Activated naive CD8-positive, alpha-beta T cell treated with anti-CD3 and anti-CD28 coated beads, Interleukin-2, amount 10 ng/mL, durations not matched to agents 7 days and 5 days (primary cell): ENCODE measurements at places on chromosomes 5 and 9. TPM values are rescaled to one million over a fixed set of nuclear protein-coding genes. Genes with fewer than 3 reads are reported as not detected.

Gene ARID3C
- total RNA-seq: not detected

DNA sequence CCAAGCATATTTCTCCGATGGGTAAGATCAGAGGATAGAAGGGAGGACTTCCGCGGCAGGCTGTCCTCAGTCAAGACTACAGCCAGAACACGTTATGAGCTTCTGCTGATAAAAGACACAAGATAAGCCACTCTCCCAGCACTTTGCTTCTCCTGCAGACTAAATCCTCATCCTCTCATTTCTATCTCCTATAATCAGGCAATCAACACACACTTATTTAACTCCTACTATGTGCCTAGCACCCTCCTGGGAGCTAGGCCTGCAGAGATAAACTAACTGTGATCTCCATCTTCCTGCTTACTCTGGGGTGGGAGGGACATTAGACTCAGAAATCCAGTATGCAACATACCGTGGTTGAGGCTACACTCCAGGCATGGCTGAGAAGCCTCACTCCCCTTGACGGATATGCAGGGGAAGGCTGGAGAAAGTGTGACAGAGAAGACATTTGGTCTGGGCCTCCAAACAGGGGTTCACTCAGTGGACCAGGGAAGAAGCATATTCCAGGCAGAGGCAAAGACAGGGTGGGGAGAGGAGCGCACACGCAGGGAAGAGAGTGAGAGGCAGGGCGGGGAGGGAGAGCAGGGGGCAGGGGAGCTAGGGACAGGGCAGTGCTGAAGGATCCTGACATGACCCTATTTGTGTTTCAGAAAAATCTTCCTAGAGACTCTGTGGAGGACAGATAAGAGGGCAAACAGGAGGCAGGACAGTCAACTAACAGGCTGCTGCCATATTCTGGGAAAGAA is 274.1 kb downstream of the DENND1A start:
- no peaks in the 10 kb centered on the region for H3K27me3 ChIP-seq
- H3K36me3 ChIP-seq: peaks cover 10% of the 10 kb centered on the region
- no peak overlapping the region for H3K27ac ChIP-seq
- peaks cover 4% of the 10 kb centered on the region for H3K4me1 ChIP-seq
- DNase-seq: no peak

Gene ALDH1B1
- total RNA-seq: 10.1 TPM

- peaks cover 46% of the 10 kb centered on the region for H3K4me1 ChIP-seq
- DNase-seq: no peak
- peaks cover 31% of the 10 kb centered on the region for H3K36me3 ChIP-seq
These were observed 558 bp downstream of the GRPEL2 start for GRCh38 chr5:149345892-149346222.

Gene PRDM9
- total RNA-seq: not detected

Gene DOCK8
- total RNA-seq: 318 TPM

GRCh38 chr5:150570333-150570732 is 62.4 kb downstream of the NDST1 start:
- DNase-seq: no peak
- no peak overlapping the region for H3K27ac ChIP-seq
- H3K4me3 ChIP-seq: no peak overlapping the region
- no peaks in the 10 kb centered on the region for H3K4me1 ChIP-seq
- H3K36me3 ChIP-seq: no peaks in the 10 kb centered on the region
- peaks cover 10% of the 10 kb centered on the region for H3K27me3 ChIP-seq

Gene GCNT4
- 5.3 TPM for total RNA-seq

Gene PCDHGB2
- total RNA-seq: 0.64 TPM

GRCh38 chr5:28984639-28985038 is 1946.3 kb upstream of the CDH9 start:
- H3K27ac ChIP-seq: no peak overlapping the region
- DNase-seq: no peak
- H3K4me1 ChIP-seq: no peaks in the 10 kb centered on the region
- H3K27me3 ChIP-seq: no peaks in the 10 kb centered on the region

GRCh38 chr9:133142684-133143622 is 20.8 kb downstream of the GBGT1 start:
- peak overlapping the region; percentile 54 for H3K4me3 ChIP-seq
- no peak for DNase-seq
- peak overlapping the region; percentile 64 for H3K27ac ChIP-seq
- no peaks in the 10 kb centered on the region for H3K27me3 ChIP-seq

- no peak for DNase-seq
- H3K36me3 ChIP-seq: no peaks in the 10 kb centered on the region
- no peak overlapping the region for H3K27ac ChIP-seq
These were observed 1785.5 kb downstream of the EFNA5 start for GRCh38 chr5:105885266-105885665.

Gene DMRT3
- not detected for total RNA-seq

- peak; percentile 86 for DNase-seq
- H3K27ac ChIP-seq: no peak overlapping the region
- H3K27me3 ChIP-seq: no peaks in the 10 kb centered on the region
These were observed 6.9 kb downstream of the NOL6 start for GRCh38 chr9:33466565-33467495.

DNA sequence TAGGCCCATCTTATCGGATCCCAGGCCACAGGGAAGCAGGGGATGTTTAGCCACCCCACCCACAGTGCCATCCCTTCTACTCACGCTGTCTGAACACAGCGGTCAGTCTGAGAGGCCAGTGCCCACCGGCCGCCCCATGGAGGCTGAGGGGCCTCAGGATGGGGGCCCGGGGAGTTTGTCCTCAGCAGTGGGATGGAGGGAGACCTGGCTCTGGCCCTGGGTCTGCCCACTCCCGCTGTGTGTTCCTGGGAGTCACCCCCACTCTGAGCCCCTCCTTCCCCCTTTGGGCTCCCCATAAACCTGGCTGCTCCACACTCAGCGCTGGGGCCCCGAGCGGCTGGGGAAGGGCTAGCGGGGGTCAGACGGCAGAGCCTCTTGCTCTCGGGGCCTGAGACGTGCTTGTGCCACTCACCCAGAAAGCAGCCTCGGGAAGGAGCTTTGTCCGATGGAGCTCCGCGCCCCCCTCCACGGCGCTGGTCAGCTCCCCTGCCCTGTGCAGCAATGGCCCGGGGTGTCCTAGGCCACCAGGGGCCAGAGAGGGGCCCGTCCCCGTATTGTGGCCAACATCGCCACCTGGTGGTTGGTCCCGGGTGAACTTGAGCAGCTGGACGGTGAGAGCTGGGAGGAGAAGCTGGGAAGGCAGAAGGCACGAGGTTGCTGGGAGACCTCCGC is 10.9 kb upstream of the LAMC3 start:
- H3K36me3 ChIP-seq: no peaks in the 10 kb centered on the region
- no peak overlapping the region for H3K4me3 ChIP-seq
- peak; percentile 73 for DNase-seq
- H3K27ac ChIP-seq: no peak overlapping the region
- H3K4me1 ChIP-seq: peaks cover 3% of the 10 kb centered on the region
- peaks cover 19% of the 10 kb centered on the region for H3K27me3 ChIP-seq

Gene OCLN
- total RNA-seq: 3.3 TPM

DNA sequence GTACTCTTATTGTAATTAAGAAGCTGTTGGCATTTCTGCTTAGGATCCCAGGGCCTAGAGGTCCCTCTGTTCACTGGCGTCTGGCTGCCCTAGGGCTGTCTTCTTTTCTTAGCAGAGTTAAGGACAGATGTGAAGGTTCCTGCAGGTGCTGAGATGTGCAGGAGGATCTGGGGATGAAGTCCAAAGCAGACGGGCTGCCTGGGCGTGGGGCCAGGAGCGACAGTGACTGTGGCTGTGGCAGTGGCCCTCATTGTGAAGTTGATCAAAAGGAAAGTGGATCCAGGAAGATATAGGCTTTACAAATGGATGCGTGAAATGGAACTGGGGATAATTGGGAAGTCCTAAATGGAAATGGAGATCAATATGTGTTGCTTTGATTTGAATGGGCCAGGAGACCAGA is 19.1 kb upstream of the SH3PXD2B start:
- H3K27ac ChIP-seq: no peak overlapping the region
- no peaks in the 10 kb centered on the region for H3K36me3 ChIP-seq
- H3K4me1 ChIP-seq: no peaks in the 10 kb centered on the region
- H3K27me3 ChIP-seq: peaks cover 12% of the 10 kb centered on the region

- no peak for DNase-seq
- H3K4me3 ChIP-seq: no peak overlapping the region
- no peaks in the 10 kb centered on the region for H3K36me3 ChIP-seq
- no peaks in the 10 kb centered on the region for H3K27me3 ChIP-seq
These were observed 235.3 kb downstream of the PRDM9 start for GRCh38 chr5:23742701-23743100.
